ENCODE measurements at places on chromosomes 6 and 20. TPM values are rescaled to one million over a fixed set of nuclear protein-coding genes. Genes with fewer than 3 reads are reported as not detected.

- no peak overlapping the region for H3K27ac ChIP-seq
- no peaks in the 10 kb centered on the region for H3K27me3 ChIP-seq
- no peak overlapping the region for H3K4me3 ChIP-seq
- peaks cover 32% of the 10 kb centered on the region for H3K4me1 ChIP-seq
- no peak for DNase-seq
Measured at GRCh38 chr20:11266571-11266970, 592.8 kb upstream of the JAG1 start.

DNA sequence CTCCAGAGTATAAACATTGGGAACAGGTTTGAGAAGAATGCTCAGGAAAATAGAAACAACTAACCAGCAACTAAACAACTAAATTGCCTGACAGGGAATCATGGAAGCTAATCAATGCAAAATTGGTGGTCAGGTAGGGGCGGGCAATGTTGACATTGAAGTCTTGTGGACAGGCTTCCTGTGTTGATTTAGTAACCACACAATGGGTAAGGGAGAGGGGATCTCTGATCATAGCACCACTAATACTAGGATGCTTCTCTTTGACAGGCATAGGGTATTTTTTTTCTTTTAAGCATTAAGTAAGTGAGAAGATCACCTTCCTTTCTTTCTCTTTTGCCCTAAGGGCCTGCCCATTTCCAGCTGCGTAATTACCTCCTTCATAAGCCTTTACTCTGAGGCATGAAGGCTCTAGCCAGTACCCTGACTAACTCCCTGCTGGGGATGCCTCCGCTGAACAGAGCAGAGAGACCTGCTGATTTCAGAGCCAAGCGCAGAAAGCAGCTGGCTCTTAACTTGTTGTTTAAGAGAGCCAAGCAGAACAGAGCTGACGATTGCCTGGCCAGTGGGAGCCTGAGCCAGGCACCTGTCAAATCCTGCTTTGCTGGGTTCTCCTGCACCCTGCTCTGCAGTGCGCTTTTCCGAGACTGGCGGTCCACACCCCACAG is 118.7 kb downstream of the BMP2 start:
- peak; percentile 29 for DNase-seq
- peaks cover 22% of the 10 kb centered on the region for H3K4me1 ChIP-seq
- no peak overlapping the region for H3K4me3 ChIP-seq
- H3K27me3 ChIP-seq, result no peaks in the 10 kb centered on the region
- no peak overlapping the region for H3K27ac ChIP-seq
- H3K36me3 ChIP-seq, result no peaks in the 10 kb centered on the region

DNA sequence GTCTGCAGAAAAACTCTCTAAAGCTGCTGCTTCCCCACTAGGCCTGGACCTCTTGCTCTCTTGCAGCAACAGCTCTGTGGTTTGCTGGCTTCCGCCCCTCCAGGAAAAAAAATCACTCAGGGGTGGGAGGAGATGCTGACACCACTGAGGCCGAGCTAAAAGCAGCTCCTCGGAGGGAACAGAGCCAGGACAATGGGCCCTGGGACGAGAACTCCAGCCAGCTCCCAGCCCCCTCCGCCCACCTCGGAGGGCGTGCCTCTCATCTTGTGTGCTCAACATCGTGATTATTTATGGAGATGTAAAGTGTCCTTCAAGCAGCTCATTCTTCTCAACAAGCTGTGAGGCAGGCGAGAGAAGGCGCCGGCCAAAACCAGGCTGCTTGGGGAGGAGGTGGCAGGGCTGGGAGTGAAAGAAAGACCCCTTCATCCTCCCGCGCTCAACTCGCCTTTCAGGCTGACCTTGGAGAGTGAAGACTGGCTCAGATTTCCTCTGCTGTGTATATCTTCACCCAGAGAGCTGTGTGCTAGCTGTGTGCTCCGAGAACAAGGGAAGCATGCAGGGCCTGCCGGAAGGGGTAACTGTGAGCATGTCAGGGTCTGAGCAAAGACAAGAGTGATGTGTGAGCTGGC is 53.5 kb upstream of the LRFN2 start:
- no peak overlapping the region for H3K27ac ChIP-seq
- no peak for DNase-seq
- H3K4me3 ChIP-seq, result no peak overlapping the region
- H3K36me3 ChIP-seq, result no peaks in the 10 kb centered on the region

Gene BTNL2
- total RNA-seq, result not detected

GRCh38 chr6:10000551-10000950 is 414.3 kb downstream of the TFAP2A start:
- H3K4me1 ChIP-seq, result no peaks in the 10 kb centered on the region
- no peak overlapping the region for H3K27ac ChIP-seq
- DNase-seq, result no peak
- no peaks in the 10 kb centered on the region for H3K36me3 ChIP-seq

- peaks cover 5% of the 10 kb centered on the region for H3K36me3 ChIP-seq
- H3K4me3 ChIP-seq, result no peak overlapping the region
Measured at GRCh38 chr6:117810269-117810668, 96.8 kb upstream of the SLC35F1 start.

- DNase-seq, result no peak
- H3K36me3 ChIP-seq, result no peaks in the 10 kb centered on the region
- peaks cover 15% of the 10 kb centered on the region for H3K4me1 ChIP-seq
- H3K4me3 ChIP-seq, result no peak overlapping the region
- no peak overlapping the region for H3K27ac ChIP-seq
Measured at GRCh38 chr6:151110576-151110905, 129.2 kb upstream of the AKAP12 start.

GRCh38 chr6:145115638-145116037 is 619.7 kb downstream of the EPM2A start:
- no peaks in the 10 kb centered on the region for H3K27me3 ChIP-seq
- H3K4me3 ChIP-seq, result no peak overlapping the region
- DNase-seq, result no peak
- H3K27ac ChIP-seq, result no peak overlapping the region
- H3K36me3 ChIP-seq, result peaks cover 11% of the 10 kb centered on the region
- 0 out of 2 replicates have a peak, but pooled peaks cover 4% of the 10 kb centered on the region for H3K4me1 ChIP-seq

GRCh38 chr6:167566711-167567141 is 241.8 kb downstream of the TTLL2 start:
- no peaks in the 10 kb centered on the region for H3K4me1 ChIP-seq
- H3K4me3 ChIP-seq, result no peak overlapping the region
- 0 out of 2 replicates have a peak, but pooled peaks cover 3% of the 10 kb centered on the region for H3K27me3 ChIP-seq
- H3K27ac ChIP-seq, result no peak overlapping the region

Gene FAM217B
- total RNA-seq, result 14.8 TPM

DNA sequence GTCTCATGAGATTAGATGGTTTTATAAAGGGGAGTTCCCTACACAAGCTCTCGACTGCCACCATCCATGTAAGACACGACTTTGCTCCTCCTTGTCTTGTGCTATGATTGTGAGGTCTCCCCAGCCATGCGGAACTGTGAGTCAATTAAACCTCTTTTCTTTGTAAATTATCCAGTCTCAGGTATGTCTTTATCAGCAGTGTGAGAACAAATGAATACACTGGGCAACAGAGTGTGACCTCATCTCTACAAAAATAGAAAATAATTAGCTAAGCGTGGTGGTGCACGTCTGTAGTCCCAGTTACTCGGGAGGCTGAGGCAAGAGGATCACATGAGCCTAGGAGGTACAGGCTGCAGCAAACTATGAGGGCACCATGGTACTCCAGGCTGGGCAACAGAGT is 51.3 kb downstream of the MDN1 start:
- no peaks in the 10 kb centered on the region for H3K27me3 ChIP-seq
- no peak overlapping the region for H3K27ac ChIP-seq
- DNase-seq, result no peak
- H3K4me3 ChIP-seq, result no peak overlapping the region
- H3K36me3 ChIP-seq, result peaks cover 75% of the 10 kb centered on the region

Gene CCN5
- 0.16 TPM for total RNA-seq

- H3K4me3 ChIP-seq, result no peak overlapping the region
- H3K27me3 ChIP-seq, result peaks cover 3% of the 10 kb centered on the region
- H3K4me1 ChIP-seq, result peaks cover 30% of the 10 kb centered on the region
- DNase-seq, result peak; percentile 51
Measured at GRCh38 chr20:699811-700338, 24.3 kb upstream of the SCRT2 start.

Gene FGD2
- total RNA-seq, result 0.44 TPM

Gene LY6G6F
- not detected for total RNA-seq

Gene GDAP1L1
- total RNA-seq, result 10.3 TPM

Gene MUCL3
- total RNA-seq, result 0.21 TPM

DNA sequence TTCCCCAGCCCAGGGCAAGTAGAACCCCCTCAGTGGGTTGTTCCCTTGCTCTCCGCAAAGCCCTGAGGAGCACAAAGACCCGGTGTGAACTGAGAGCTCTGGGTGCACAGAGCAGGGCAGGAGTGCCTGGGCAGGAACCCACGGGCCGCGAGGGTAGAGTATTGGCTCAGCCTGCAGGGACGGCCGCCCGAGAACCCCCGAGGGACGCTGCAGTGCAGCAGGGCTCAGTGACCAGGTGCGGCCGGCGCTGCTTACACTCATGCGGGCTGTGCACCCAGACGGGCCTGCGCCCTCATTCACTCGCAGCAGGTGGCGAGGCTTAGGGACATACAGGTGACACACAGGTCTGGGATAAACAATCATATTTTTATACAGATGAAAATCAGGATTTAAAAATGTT is 51.9 kb upstream of the PDE10A start:
- no peak overlapping the region for H3K27ac ChIP-seq
- DNase-seq, result no peak
- no peaks in the 10 kb centered on the region for H3K36me3 ChIP-seq

GRCh38 chr6:11682561-11682975 is 96.0 kb downstream of the ADTRP start:
- no peak overlapping the region for H3K4me3 ChIP-seq
- peaks cover 8% of the 10 kb centered on the region for H3K4me1 ChIP-seq
- H3K36me3 ChIP-seq, result peaks cover 26% of the 10 kb centered on the region

Gene PI16
- total RNA-seq, result 0.17 TPM

DNA sequence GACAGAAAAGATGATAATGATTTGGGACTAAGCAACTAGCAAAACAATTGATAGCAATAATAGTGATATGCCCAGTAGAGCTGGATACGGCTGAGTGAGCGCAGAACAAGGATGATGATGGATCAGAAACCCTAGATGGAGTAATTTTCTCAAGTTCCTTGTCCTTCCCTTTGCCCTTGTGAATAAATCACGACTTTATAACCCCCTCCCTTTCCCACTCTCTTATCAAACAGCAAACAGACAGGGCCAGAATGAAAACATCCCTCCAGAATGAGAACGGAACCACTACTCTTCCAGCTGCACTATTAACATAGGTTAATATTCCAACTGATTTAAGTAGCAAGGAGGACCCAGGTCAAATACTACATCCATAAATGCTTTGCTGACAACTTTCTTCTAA is 1.3 kb upstream of the MTFR2 start:
- H3K36me3 ChIP-seq, result no peaks in the 10 kb centered on the region
- peak overlapping the region; percentile 97 for H3K4me3 ChIP-seq
- H3K27me3 ChIP-seq, result no peaks in the 10 kb centered on the region
- no peak overlapping the region for H3K27ac ChIP-seq
- H3K4me1 ChIP-seq, result peaks cover 17% of the 10 kb centered on the region

Gene FAM162B
- 1.6 TPM for total RNA-seq

- peaks cover 2% of the 10 kb centered on the region for H3K4me1 ChIP-seq
- DNase-seq, result peak; percentile 24
- H3K4me3 ChIP-seq, result no peak overlapping the region
- H3K27ac ChIP-seq, result no peak overlapping the region
Measured at GRCh38 chr6:57040011-57040410, 6.5 kb upstream of the KIAA1586 start.

Gene IL17F
- not detected for total RNA-seq

Gene TOMM6
- 219 TPM for total RNA-seq

DNA sequence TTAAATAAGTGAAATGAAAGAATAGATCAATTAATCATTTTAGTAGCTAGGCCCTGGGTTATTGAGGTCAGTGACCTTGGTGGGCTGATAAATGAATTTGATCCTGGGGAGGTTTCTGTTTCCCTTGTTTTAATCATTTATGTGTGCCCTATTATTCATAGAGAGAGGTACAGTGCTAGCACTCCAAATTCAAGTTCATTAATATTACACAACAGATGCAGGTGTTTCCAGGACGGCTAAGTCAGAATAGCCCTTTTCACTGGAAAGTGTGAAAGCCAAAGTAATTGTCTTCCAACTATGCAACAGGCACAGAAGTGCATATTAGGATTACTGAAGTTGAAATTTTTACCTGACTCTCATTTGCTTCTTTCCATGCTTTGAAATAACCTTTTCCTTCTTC is 61.7 kb upstream of the SGK1 start:
- H3K27ac ChIP-seq, result peak overlapping the region; percentile 26
- H3K27me3 ChIP-seq, result no peaks in the 10 kb centered on the region
- H3K4me1 ChIP-seq, result peaks cover 21% of the 10 kb centered on the region
- H3K4me3 ChIP-seq, result 0 out of 2 replicates have a peak overlapping the region, but pooled peaks have one; percentile 4
- no peak for DNase-seq

- H3K27me3 ChIP-seq, result peaks cover 22% of the 10 kb centered on the region
- peak overlapping the region; percentile 93 for H3K27ac ChIP-seq
- H3K36me3 ChIP-seq, result no peaks in the 10 kb centered on the region
- DNase-seq, result peak; percentile 37
- peaks cover 52% of the 10 kb centered on the region for H3K4me1 ChIP-seq
- H3K4me3 ChIP-seq, result peak overlapping the region; percentile 91
Measured at GRCh38 chr6:2876210-2877056, 26.7 kb downstream of the SERPINB9 start.

- H3K36me3 ChIP-seq, result no peaks in the 10 kb centered on the region
- no peak overlapping the region for H3K4me3 ChIP-seq
- DNase-seq, result no peak
- no peak overlapping the region for H3K27ac ChIP-seq
- no peaks in the 10 kb centered on the region for H3K4me1 ChIP-seq
Measured at GRCh38 chr6:10369896-10370295, 45.0 kb downstream of the TFAP2A start.

Gene C6orf52
- total RNA-seq, result 1.8 TPM

Gene NELFE
- total RNA-seq, result 79.0 TPM

Gene NSFL1C
- 76.7 TPM for total RNA-seq

- DNase-seq, result no peak
- H3K36me3 ChIP-seq, result no peaks in the 10 kb centered on the region
- no peak overlapping the region for H3K27ac ChIP-seq
Measured at GRCh38 chr20:5881703-5882102, 68.6 kb downstream of the TRMT6 start.

DNA sequence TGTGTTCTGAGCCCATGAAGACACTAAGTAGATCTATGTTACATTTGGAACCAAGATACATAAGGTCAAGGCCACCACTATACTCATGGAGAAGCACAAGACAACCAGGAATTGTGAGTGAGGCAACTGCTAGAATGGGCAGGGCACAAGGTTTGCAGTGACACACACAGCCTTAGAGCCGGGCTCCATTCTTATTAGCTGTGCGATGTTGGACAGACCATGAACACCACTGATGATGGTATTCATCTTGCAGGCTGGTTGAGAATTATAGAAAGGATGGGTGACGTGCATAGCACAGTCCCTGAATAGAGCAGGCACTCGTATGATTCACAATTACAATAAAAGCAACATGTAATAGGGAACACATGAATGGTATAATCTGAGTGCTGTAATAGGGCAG is 172.4 kb downstream of the GJA10 start:
- peaks cover 3% of the 10 kb centered on the region for H3K4me1 ChIP-seq
- no peaks in the 10 kb centered on the region for H3K27me3 ChIP-seq
- H3K4me3 ChIP-seq, result no peak overlapping the region
- no peak overlapping the region for H3K27ac ChIP-seq
- DNase-seq, result no peak
- no peaks in the 10 kb centered on the region for H3K36me3 ChIP-seq

Gene TNF
- 0.23 TPM for total RNA-seq

GRCh38 chr20:18288749-18289267 is 481 bp downstream of the ZNF133 start:
- H3K4me3 ChIP-seq, result peak overlapping the region; percentile 96
- H3K36me3 ChIP-seq, result peaks cover 27% of the 10 kb centered on the region
- H3K4me1 ChIP-seq, result peaks cover 12% of the 10 kb centered on the region
- peaks cover 25% of the 10 kb centered on the region for H3K27me3 ChIP-seq

GRCh38 chr6:118665011-118665410 is 13.6 kb upstream of the CEP85L start:
- H3K27ac ChIP-seq, result no peak overlapping the region
- H3K36me3 ChIP-seq, result no peaks in the 10 kb centered on the region
- no peaks in the 10 kb centered on the region for H3K27me3 ChIP-seq
- H3K4me1 ChIP-seq, result no peaks in the 10 kb centered on the region
- DNase-seq, result no peak

Data from WTC11 (cell line).